ENCODE measurements at places on chromosomes 16 and 17. TPM values are rescaled to one million over a fixed set of nuclear protein-coding genes. Genes with fewer than 3 reads are reported as not detected.
A peak's percentile ranks its signal among the peaks of the same experiment; 100 is the strongest.

The SNAI3 gene
- 0.22 TPM for total RNA-seq

DNA sequence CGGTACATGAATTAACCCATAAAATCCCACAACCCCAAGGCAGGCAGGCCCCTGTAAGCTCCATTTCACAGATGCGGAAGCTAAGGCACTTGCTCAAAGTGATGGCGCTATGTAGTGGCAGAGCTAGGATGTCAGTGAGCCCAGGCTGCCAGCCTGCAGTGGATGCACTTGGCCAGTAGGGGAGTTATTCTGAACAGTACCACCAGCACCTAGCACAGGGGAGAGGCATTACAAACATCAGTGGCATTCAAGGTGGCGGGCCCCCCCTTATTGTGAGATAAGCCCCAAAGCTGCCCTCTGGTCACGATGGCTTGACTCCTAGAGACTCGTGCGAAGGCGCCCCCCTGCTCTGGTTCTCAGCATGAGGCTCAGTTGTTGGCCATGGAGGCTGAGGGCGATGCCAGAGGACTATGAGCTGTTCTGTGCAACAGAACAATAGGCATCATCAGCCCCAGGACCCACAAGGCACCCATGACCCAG is 33.8 kb downstream of the GTF3C1 start:
- DNase-seq = peak; percentile 39

DNA sequence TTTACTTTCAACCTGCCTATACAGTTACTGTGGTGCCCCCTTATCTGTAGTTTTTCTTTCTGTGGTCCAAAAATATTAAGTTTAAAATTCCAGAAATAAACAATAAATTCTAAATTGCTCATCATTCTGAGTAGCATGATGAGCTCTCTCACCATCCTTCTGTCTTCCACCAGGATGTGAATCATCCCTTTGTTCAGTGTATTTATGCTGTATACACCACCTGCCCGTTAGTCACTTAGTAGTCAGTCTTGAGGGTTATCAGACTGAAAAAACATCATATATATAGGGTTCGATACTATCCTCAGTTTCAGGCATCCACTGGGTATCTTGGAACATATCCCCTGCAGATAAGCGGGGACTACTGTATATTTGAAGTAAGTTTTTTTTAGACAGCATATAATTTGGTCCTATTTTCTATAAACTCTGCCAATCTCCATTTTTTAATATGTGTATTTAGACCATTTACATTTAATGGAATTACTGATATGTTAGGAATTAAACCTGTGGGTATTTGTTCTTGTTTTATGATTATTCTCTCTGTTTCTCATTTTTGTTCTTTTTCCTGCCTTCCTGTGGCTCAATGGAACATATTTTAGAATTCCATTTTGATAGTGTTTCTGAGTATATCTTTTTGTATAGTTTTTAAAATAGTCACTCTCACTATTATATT is 31.0 kb downstream of the TBX21 start:
- DNase-seq = no peak

DNA sequence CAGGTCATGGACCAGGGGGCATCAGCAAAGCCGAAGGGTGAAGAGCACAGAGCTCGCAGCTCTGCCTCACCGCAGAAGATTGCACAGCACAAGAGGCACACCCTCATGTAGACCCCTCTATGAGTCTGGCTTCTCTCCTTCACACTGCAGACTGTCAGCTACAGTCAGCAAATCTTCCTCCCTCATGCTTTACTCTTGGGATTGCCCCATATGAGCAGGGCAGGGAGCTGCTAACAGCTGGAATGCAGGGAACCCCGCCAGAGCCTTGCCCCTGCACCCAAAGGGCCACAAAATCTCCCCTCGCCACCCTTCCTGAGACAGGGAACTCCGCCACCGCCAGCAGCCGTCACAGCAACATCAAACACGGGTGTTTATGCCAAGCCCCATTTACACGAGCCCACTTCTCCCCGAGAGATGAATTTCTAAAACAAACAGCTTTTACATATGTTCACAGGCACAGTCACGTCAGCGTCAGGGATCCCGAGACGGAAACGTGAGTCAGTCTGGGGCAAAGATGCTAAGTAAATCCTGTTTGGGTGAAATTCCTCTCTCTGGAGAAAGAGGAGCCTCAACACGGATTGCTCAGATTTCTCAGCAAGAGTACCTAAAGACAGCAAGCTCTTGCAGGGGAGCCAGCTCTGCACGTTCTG is 121.9 kb downstream of the CDYL2 start:
- peak; percentile 91 for DNase-seq

DNA sequence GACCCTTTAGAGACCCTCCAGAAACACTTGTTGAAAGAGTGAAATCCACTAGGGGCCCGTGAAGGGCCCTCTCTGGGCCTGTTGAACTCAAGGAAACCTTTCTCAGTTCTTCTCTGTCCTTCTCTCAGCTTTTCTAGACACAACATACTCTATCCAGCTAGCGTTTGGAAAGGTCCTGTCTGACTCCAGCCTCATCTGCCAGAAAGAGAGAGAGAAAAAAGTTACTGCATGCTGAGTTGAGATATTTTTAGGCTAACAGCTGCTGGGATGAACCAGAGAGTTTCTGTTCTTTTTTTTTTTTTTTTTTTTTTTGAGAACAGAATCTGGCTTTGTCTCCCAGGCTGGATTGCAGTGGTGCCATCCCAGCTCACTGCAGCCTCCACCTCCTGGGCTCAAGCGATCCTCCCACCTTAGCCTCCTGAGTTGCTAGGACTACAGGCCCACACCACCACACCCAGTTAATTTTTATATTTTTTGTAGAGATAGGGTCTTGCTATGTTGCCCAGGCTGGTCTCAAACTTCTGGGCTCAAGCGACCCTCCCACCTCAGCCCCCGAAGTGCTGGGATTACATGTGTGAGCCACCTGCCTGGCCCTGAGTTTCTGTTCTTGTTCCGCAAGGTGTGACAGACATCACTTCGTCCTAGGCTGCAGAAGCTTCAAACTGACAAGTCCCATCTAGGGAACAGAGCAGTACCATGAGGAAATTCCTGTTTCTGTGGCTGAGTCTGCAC is 14.9 kb upstream of the TEX2 start:
- DNase-seq = no peak

DNA sequence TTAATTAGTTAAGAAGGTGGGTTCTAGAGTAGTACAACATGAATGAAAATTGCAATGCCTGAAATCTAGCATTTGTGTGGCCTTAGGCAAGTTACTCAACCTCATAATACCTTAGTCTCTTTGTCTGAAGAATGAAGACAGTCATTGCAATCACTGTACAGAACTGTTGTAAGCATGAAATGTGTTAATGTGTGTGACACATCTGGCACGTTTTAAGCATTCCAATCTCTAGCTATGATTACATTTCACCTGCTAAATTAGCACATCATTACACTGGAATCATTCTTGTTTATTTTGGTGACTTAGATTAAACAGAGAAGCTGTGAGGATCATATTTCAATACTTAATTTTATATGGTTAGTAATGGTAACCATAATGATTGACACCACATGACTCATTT is 629.7 kb upstream of the KIF2B start:
- no peak for DNase-seq

The ADAD2 gene
- total RNA-seq = not detected

The CDH11 gene
- total RNA-seq = 3.4 TPM

- no peak for DNase-seq
Measured at GRCh38 chr16:27436065-27436464, 34.1 kb downstream of the IL21R start.

DNA sequence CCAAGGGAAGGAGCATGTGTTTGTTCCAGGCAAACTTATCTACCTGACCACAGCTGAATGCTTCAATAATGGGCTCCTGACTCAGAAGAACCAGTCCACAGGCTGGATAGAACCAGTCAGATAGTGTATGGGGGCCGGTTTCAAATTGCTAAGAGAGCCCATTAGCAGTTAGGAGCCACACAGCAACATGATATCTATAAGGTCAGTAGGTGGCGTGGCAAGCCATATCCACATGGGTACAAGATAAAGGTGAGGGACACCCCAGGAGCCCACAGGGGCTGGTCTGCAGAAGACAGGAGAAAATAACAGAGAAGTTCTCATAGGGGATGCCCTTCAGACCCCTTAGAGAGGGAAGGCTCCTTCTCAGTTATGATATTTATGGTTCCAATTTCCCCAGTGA is 31.6 kb upstream of the CDRT15 start:
- DNase-seq = no peak

The KRT36 gene
- total RNA-seq = not detected

GRCh38 chr17:44086364-44087311 is 16.1 kb downstream of the G6PC3 start:
- peak; percentile 76 for DNase-seq

- DNase-seq = no peak
Measured at GRCh38 chr17:13575922-13576419, 25.8 kb downstream of the HS3ST3A1 start.

The GALR2 gene
- total RNA-seq = 0.20 TPM

Measured in lung microvascular endothelial cell (primary cell).